ENCODE measurements at places on chromosomes 1 and 21. TPM values are rescaled to one million over a fixed set of nuclear protein-coding genes. Genes with fewer than 3 reads are reported as not detected.

GRCh38 chr1:219805191-219805590 lies 123.2 kb downstream of the SLC30A10 start:
- DNase-seq: peak; percentile 16

DNA sequence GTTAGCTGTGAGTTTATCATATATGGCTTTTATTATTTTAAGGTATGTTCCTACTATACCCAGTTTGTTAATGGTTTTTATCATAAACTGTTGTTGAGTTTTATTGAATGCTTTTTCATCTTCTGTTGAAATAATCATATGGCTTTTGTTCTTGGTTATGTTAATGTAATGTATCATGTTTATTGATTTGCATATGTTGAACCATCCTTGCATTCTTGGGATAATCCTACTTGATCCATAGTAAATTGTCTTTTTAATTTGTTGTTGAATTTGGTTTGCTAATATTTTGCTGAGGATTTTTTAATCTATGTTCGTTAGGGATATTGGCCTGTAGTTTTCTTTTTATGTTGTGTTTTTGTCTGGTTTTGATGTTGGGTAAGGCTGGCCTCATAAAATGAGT lies 185.6 kb downstream of the PAPPA2 start:
- DNase-seq: no peak

DNA sequence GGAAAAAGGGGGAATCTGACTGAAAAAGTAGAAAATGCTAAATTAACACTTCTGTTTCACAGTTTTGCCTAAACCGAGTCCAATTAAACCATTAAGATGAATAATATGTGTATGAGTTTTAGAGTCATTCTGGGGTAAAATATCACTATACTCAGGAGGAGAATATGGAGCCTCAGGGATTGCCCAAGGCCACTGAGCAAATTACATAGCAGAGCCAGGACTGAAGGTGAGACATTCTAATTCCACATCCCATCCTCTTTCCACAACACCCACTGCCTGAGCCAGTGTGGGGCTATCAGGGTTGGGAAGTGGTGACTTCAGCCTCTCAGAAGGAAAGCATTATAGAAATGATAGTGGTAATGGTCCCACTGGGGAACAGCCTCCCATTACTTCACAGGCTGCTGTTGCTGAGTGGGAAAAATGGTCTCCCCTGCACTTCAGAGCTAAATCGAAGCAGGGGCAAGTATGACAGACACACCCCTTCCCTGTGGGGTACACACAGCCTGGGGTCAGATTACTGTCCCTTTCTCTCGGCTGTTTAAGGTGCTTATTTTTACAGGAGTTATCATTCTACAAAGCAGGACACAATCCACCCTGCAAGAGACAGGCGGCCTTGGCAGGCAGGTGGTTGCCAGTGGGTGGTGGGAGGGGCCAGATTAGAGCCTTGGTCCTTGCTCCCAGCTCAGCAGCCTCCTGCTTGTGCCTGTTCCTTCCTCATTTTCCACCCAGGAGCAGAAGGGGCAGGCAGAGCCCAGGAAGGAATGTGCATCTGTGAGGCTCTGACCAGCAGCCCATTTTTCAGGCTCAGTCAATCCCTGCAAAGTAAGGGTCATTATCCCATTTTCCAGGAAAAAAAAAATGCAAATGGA lies 9.5 kb upstream of the BCAR3 start:
- DNase-seq: peak; percentile 39

DNA sequence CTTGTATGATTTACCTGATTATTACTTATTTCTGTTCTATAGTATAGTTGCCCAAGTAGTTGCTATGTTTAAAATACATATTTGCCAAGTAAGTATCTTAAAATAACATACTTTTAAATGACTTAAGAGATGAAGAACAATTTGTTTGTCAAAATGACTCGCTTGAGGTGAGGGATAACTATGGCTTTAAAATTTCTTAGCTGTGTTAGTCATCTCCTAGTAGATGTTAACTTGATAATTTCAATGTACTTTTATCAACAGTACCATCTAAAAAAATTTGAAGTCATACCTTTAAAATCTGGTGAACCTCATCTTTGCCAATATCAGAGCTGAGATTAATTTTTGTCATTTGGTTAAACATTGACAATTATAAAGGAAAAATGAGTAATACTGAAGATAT lies 37.7 kb downstream of the ODR4 start:
- no peak for DNase-seq

DNA sequence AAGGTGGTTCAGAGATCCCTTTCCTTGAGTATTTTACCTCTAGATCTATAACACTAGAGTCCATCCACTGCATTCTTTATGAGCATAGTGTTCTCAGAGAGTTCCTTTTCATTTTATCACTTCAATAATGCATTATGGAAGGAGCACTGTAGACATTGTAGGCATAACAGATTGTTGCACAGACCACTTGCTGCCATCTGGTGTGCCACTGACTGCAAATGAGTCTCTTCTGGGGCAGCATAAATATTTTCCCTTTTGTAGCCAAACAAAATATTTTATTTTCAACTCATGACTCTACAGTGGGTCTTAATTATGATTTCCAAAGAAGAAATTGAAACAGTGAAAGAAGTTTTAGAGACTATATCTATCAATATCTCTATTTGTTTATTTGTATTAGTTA lies 290.4 kb downstream of the OLFM3 start:
- no peak for DNase-seq

DNA sequence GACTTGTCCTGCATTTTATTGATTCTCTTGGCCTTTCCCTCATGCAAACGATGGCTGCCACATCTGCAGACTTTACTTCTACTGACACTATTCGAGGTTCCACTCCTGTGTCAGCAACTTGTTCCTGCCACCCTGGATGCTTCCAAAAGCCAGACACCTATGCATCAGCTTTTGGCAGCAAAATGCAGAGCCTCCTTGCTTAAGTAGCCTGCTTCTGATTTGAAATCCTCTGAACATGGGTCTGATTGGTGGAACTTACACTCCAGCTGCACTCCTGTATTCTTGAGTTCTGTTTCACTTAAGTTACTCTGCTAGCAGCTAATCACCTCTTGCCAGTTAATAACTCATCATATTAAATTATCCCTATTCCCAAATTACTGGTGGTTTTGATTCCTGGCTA lies 152.1 kb upstream of the FMN2 start:
- DNase-seq: no peak

Gene KRTAP12-2
- total RNA-seq: not detected

Measured in Calu3 (cell line).